ENCODE measurements at places on chromosomes 3 and 15.

- no peak for DNase-seq
These were observed 52.8 kb downstream of the MGA start for GRCh38 chr15:41713047-41713446.

DNA sequence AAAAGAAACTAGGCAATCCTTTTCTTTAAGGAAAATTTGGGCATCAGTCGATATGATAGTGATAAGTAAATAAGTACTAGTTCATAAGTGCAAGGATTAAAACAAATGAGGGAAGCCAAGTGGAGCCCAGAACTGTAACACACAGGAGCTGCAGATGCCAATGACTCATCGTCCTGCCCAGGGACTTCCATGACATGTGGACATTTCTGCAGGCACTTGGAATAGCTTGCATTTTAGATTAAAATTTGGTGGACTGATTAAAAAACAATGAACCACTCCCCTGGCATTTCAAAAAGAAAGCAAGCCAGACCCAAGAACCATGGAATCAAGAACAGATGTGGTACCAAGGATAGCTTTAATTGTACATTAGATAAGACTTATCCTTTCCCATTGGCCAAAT lies 2.9 kb downstream of the SAMD7 start:
- no peak for DNase-seq

DNA sequence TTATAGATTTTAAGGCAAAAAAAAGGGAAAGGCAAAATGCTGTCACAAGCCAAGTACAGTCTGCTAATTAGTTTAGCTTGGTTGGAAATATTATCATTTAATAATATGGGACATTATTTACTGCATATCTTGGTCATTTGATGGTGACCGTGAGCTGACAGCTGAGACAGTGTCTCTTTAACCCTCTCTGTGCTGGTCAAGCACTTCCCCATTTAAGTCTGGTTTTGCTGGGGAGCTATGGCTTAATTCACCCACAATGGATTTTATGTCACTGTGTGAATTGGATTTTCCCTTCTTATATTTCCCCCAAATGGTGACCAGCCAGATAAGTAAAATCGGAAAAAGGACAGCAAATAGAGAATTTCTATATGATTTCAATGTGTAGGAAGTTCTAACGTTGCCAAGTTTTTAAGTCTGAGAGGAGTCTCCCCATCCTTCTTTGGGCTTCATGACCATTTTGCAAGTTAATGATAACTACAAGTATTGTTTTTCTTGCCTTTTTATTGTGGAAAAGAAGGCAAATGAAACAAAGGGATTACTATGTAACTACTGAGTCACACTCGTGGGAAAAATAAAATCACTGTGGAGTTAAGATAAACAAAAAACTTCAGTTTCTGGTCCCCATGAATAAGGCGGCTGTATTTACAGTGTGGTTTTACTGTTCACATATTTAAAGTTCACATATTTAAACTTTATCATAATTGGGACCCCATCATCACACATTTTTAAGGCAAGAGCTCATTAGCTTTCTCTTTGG lies 373.5 kb downstream of the NR2F2 start:
- no peak for DNase-seq

DNA sequence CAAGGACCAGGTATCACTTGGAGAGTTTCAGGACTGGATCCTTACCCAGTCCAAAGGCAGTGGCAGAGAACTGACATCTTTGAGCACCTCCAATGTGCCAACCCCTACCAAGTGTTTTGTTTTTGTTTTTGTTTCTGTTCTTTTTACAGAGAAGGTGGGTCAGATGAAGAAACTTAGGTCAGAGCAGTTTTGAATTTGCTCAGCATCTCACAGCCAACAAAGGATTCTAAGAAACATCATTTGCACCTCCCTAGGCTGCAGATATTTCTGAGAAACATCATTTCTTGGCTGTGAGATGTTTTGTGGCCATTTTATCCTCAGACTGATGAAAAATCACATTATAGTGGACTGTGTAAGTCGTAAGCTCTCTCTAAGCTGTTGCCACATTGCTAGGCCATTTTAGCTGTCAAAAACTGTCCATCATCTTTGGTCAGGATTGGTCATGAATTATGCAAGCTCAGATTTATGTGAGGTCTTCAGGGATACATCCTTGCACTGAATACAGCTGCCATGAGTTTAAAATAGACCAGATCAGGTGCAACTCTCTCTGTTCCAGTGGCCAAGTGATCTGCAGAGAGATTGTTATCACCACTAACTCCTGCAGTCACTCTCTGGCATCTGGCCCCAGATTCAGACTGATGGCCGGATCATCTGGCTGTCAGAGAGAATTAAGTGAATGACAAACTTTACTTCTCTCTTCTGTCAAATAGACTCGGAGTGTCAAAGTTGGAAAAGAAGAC lies 341.5 kb downstream of the EPHB1 start:
- DNase-seq: no peak

- no peak for DNase-seq
These were observed 156.9 kb upstream of the EIF1B start for GRCh38 chr3:40152482-40153133.

DNA sequence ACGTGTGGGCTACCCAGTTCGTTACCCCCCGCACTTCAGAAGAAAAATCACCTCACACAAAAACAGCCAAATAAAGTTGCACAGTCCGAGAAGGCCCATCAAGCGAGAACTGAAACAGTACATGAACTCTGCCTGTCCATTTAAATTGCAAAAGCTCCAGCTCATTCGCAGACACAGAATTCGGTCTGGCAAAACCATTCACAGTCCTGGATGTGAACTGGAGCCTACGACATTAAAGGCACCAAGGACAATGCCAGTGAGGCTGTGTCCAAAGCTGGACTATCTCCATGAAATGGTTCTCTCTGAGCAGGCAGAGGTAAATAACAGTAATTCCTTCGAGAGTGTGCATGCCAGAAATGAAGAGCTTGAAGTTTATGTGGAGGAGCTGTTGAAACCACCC lies 261.3 kb upstream of the ICE2 start:
- DNase-seq: no peak

- DNase-seq: no peak
These were observed 279.6 kb downstream of the LSAMP start for GRCh38 chr3:116165641-116166040.

- DNase-seq: no peak
These were observed 102.0 kb downstream of the LMLN start for GRCh38 chr3:198062068-198062465.

DNA sequence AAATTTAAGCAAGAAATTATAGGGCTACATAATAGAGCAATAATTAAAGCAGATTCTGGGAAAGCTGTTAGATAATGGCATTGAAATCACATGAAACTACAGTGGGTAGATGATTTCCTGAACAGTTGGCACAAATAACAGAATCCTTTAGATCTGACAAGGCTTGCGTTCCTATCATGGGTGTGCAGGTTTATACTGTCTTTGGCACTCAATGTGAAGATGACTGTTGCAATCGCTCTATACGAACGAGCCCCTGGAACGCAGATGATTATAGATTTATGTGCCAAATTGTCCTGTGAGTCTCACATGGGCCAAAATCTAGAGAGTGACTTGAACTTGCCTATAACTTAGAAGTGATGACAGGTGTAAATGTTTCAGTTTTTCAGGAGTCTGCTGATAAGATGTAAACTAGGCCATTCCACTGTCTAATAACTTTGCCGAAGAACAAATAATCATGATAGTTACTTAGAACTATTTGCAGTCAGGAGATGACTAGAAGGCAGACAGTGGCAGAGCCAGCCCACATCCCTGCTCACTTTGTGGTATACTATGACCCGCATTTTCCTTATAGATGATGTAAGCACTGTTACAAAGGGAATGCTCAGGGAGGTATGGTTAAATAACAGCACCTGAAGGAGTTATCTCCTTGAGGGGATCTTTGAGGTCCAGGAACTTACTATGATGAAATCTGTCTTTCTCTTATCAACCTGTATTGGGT lies 30.5 kb upstream of the TRPC1 start:
- no peak for DNase-seq

DNA sequence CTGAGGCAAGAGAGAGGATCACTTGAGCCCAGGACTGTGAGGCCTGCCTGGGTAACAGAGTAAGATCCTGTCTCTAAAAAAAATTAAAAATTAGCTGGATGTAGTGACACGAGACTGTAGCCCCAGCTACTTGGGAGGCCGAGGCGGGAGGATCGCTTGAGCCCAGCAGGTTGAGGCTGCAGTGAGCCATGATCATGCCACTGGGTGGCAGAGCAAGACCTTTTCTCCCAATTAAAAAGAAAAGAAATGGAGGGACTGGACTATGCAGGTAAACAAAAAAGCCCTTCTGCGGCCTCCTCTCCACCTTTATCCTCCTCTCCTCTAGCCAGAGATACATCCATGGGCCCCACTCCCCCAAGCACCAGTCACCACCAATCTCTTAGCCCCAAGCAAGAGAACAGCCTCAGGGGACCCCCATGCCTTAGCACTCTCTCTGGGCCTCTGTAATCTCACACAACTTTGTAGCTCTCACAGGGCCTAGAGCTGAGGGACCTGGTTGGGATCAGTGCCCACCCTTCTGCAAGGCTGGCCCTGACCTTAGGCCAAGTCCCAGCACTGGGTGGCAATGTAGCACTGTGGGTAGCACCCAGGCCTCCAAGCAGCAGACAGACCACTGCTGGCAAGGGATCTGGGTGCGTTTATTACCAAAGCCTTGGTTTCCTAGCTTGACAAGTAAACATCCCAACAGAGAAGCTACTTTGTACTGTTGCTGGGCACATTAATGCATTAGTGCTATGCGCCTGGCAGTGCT lies 43.4 kb downstream of the FAM174B start:
- no peak for DNase-seq

GRCh38 chr15:67031331-67031730 lies 34.1 kb upstream of the SMAD3 start:
- DNase-seq: no peak

GRCh38 chr15:41154412-41154811 lies 38.3 kb upstream of the INO80 start:
- no peak for DNase-seq

- DNase-seq: no peak
These were observed 148.6 kb upstream of the MME start for GRCh38 chr3:154931484-154931883.

DNA sequence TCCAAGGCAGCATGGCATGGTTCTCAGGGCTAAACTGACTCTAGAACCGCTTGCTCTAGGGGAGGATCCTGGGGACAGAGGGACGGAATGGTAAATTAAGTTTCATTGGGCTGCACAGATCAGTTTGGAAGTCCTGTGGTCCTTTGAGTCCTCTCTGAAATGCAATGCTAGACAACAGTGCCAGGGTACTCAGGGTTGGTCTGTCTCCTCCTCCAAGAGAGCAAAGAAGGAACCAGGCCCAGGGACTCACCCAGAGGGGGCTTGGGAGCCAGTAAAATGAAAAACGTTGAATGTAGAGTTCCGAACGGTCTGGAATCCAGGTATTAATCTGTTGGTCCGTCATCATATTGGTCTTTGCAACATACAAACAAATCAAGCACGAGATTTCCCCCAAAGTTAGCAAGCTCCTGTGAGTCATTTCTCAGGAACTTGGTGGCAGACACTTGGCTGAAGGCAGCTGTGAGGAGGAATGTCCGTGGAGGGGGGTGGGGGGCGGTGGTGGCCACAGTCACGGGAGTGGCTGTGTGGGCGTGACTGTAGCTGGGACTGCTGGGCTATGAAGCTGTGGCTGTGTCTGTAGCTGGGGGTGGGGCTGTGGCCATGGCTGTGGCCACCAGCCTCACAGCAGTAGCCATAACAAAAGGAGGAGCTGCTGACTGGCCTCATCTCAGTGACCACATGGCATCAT lies 361.0 kb downstream of the SHQ1 start:
- no peak for DNase-seq

DNA sequence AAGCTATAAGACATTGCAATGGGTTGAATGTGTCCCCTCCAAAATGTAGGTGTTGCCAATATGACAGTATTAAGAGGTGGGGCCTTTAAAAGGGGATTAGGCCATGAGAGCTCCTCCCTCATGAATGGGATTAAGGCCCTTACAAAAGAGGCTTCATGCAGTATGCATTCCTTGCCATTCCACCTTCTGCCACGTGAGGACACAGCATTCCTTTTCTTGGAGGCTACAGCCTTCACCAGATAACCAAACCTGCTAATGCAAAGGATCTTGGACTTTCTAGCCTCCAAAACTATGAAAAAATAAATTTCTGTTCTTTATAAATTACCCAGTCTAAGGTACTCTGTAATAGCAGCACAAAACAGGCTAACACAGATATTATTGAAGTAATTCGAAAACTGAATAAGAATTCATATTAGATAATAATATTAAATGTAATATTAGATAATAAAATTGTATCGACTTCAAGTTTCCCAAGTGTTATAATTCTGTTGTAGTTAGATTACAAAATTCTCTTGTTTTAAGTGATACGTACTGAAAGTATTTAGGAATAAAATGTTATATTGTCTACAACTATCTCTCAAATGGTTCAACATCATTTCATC lies 29.4 kb upstream of the ATP8B4 start:
- DNase-seq: no peak

GRCh38 chr3:32195995-32196540 lies 42.4 kb upstream of the CMTM8 start:
- no peak for DNase-seq

DNA sequence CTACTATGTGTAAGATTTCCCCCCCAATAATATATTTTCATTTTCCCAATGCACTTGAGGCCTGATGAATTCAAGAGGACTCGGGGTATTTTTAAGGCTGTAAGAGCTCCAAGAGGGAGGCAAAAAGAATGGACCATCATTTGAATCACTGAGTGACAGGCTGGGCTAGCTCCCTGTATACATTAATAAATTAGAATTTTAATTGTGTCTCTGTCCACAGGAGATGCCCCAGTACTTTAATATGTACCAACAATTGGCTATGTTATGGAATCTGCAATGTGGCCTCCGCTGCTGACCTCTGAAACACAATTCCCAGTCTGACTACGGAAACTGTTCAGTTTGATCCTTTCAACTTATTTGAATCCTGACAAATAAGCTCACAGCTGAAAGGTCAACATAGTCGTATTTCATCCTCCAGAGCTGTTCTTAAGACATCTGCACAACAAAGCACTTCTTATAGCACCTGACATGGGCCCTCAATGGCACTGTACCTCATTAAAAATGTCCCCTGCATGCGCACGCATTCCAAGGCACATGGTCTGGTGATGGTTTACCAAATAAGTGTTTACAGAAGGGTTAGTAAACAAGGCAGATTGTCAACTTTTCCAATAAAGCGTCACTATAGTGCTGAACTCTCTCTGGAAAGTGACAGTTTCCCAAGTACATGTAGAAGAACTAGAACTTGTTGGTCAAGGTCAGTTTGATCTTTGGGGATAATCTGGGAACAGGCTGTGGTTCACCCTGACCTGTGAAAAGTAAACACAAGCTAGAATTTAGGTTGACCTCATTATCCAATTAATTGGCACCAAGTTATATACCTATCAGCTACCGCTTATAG lies 472.9 kb downstream of the FOXP1 start:
- no peak for DNase-seq

DNA sequence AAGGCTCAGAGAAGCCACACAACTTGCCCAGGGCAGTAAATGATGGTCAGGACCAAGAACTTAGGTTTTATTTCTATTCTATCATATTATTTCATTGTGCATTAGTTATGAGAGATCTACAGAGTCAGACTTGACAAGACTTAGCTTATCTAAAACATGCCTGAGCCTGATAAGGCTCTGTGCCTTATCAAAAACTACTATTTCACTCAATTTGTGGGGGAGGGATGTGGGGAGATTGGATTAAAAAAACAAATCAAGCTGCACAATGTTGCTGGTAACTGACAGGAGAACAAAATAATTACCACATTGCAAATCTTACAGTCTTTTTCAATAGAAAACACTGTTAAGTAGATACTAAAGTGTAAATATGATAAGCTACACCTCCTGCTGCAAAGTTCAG lies 16.0 kb downstream of the HACD2 start:
- DNase-seq: no peak

- no peak for DNase-seq
These were observed 11.3 kb downstream of the NRROS start for GRCh38 chr3:196650740-196651311.
